SIG-M5 (cell line): ENCODE measurements at places on chromosomes 13 and 19.

DNA sequence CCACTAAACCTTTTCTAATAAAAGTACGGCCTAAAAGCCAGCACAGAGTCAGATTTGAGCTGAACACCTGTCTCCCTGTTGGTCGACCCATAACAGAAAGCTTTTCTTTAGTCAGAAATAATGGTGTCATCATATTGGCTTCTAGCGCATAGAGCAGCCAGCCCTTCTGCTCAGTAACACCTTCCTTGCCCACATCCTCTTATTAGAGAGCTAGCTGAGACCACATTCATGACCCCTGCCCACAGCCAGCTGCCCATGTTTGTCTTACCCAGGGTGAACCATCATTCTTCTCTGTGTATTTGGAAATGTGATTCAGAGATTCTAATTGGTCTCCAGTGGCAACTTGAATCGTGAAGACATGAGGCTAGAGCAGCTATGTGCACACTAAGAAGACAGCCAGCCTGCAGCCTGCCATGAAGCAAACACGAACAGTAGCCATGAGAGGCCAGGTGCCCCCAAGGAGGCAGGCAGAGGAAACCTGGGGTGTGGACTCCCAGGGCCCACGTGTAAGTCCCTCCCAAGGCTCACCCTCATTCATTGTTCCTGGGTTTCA, 82.3 kb upstream of the PDCD5 start:
- DNase-seq, result no peak

- no peak for DNase-seq
These were observed 4.1 kb upstream of the MATK start for GRCh38 chr19:3790209-3790734.

- DNase-seq, result no peak
These were observed 553.1 kb downstream of the EFNB2 start for GRCh38 chr13:105982219-105982930.

DNA sequence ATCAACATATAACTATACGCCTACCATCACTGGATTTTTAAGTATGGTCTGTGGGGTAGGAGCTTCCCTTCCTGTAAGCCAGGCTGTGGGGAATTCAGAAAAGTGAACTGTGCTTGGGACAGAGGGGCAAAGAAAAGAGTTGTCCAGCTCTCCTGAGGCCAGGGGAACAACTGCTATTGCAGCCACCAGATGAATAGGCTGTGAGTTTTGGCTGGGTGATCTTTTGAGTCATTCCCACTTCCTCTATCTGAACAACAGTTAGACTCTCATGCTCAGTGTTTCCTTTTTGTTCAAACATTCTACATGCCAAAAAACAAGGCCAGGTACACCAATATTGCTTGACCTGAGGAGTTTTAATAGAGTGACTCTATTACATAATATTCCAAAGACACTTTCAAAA, 426.2 kb upstream of the DACH1 start:
- DNase-seq, result no peak

- no peak for DNase-seq
These were observed 32.6 kb downstream of the VWA8 start for GRCh38 chr13:41928323-41928722.

GRCh38 chr13:64704121-64704649, 2526.0 kb downstream of the PCDH9 start:
- no peak for DNase-seq

DNA sequence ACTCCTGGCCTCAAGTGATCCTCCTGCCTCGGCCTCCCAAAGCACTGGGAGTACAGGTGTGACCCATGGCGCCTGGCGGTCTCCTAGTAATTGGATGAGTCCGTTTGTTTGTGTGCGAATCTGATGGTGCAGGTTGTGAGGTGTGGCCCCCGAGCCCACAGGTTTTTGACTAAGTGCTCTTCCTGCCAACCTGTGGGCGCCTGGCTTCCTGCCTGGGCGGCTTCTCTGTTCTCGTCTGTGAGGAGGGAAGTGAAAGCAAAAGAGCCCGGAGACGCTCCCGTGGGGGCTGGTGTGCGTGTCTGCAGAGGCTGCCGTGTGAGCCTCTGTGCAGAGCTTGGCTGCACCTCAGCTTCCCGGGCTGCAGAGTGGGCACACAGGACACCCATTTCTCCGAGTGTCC, 10.0 kb downstream of the ARHGAP45 start:
- peak; percentile 50 for DNase-seq

- no peak for DNase-seq
These were observed 41.0 kb downstream of the LHFPL6 start for GRCh38 chr13:39561971-39562370.

DNA sequence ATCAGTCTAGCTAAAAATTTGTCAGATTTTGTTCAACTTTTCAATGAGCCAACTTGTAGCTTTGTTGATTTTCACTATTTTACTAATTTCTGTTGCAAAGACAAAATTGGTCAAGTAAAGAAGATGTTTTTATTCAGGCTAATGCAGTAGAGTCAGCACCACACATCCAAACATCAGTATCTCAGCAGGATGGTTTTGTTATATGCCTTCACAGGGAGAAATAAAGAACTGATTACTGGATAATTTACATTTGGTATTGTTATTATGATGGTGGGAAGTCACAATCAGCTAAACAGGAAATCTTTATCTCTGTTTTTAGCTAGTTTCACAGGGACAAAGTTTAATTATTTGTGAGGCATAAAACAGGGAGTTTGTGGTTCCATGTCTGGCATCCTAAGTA, 713.4 kb downstream of the SLITRK5 start:
- DNase-seq, result no peak
